Fibroblast of skin of right biceps (primary cell): ENCODE measurements at places on chromosomes 3 and 15.

DNA sequence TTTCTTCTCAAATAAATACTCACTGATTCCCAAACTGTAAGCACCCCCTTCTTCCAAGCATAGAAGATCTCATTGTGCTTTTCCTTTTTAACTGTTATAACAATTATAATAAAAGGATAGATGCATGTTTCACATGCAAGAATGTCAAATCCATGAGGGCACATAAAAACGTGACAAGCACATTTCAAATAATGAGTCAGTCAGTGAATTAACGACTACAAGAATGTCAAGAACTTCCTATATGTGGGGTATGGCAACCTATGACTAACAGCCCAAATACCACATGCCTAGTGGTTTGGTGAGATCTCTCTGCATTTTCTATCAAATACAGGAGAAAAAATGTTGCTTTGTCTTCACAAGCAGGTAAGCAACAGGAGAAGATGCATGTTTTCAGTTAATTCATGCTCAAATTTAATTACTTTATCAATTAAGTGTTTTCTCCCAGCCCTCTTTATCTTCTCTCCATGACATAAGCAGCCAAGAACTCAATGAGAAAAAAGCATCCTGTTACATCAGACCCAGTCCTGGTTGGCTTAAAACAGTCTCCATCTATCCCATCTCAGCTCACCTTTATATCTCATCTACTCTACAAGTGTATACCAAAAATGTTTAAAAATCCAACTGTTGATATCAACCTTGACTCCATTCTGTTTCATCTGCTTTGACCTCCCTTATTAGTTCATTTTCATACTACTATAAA, 181.5 kb upstream of the LMCD1 start:
- DNase-seq: peak; percentile 93

- DNase-seq: no peak
These were observed 1002.4 kb upstream of the CADM2 start for GRCh38 chr3:83956431-83956830.

- DNase-seq: no peak
These were observed 10.3 kb downstream of the SPINT1 start for GRCh38 chr15:40854161-40854560.

- no peak for DNase-seq
These were observed 12.6 kb upstream of the INSYN1 start for GRCh38 chr15:73765778-73766177.

DNA sequence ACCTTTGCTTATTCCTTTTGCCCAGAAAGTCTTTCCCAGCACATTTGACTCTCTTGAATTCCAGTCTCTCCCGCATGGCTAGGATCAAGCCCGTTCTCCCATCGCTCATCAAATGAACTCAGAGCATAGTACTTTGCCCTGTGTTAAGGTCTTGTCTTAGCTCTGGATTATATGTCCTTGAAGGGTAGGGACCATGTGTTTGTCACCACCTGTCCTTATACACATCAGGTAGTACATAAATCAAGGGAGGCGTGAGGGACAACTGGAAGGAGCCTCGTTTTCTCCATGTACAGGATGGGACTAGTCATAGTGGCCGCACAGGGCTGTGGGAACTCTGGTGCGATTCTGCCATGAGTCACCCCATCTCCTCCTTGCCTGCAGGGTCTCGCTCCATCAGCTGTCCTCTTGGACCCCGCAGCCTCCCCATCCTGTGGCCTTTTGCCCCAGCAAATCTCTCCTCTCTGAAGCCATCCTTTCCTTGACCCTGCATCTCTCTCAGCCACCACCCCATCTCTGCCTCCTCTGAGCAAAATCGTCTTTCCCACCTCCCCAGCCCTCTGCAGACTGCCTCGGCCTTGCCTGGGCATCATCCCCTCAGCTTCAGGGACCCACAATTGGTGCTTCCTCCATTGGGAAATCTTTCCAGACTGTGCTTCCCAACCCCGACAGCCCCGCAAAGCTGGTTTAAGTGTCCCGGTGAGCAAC, 33.4 kb upstream of the RAB6B start:
- no peak for DNase-seq

DNA sequence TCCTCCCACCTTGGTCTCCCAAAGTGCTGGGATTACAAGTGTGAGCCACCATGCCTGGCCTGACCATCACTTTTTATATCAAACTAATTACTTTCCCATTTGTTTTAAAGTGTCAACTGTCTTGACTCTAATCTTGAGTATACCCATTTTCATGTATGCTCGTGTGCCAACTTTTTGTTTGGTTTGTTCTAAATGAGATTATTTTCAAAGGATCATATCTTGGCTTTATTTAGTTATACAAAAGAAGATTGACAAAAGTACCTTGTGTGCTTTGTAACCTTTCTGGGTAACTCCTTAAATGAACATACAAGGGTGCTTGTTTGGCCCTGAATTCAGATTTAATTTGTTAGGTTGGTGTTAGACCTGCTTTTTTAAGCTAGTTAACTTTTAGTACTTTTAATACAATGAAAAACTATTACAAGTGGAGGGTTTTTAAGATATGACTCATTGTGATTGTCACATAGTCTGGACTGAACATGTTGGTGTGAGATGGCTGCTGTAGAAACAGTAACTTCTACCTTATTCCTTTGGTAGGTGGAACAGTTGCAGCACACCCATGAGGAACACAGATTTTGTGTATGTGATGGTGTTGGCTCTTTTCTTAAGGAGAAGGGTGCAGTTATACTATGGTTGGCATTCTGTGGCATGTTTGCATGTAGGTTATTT, 10.7 kb downstream of the KIF23 start:
- no peak for DNase-seq

- DNase-seq: no peak
These were observed 61.9 kb downstream of the NSMCE3 start for GRCh38 chr15:29207758-29208108.

DNA sequence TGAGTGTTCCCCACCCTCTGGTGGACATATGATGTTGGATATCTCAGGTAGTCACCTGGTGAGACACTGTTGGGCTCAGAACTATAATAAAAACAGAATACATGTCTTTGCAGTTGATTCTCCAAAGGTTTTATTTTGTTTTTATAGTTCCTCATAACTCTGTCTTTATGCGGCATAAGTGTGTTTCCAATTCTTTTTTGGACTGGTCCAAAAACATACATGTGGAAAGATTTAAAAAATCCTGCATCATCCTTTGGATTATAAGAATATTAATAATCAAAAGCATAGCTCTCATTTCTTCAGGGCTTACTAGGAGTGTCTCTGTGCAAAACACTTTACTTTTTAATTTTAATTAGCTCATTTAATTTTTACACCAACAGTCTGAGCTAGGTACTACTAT, 71.0 kb upstream of the ANKRD34C start:
- DNase-seq: no peak

DNA sequence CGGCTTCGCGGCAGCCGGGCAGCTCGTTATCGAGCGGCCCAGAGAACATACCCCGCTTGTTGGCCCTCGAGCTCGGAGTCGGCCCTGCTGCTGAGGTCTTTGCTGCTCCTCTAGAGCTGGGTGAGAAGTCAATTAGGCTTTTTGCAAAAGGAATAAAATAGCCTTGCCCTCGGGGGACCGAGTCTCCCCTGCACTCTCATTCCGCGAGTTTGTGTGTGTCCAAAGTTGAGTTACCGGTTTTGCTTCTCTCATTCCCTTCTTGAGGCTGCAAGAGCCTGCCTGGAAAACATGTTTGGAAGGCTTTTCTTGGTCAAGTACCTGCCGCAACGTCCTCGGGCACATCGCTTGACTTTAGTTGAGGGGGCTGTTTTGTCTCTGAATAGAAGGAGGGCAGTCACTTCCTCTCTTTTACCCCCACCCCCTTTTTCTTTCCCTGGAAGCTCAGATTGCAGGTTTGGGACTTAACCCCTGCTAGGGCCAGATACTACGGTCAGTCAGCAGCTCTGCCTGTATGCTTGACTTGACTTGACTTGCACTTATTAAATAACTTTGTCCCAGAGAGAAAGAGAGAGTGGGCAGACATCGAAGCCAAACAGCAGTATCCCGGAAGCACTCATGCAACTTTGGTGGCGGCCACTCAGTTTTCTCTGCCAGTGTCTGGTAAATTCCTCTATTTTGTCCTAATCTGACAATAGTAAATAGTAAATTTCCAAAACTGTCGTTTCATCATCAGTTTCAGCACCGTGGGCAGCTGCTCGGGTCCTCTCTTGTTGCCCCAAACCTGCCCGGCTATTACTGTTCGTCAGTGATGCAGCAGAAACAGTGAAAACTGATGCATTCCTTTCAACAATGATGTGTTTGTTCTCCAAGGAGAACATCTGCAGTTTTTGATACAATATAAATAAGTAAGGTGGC, 609 bp downstream of the RNF13 start:
- DNase-seq: peak; percentile 30

DNA sequence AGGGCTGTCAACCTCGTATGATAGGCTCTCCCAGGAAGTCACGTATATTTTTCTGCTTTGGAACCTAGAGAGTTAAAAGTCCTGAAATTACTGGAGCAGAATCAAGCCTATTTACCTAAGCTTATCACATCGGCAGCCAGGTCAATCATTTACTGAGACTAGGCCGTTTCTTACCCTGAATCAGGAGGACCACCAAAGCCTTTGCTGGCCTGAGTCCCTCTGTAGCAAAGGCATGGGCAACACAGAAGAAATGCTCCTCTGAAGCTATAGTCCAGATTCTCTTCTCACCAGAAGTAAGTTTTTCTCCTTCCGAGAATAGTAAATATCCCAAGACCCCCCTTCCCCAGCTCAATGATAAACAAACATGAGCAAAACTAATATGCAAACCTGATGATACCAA, 125.9 kb upstream of the PHLDB2 start:
- no peak for DNase-seq

- no peak for DNase-seq
These were observed 730.7 kb downstream of the AGBL1 start for GRCh38 chr15:86810329-86810728.

GRCh38 chr3:109478614-109479013, 141.3 kb upstream of the DPPA4 start:
- DNase-seq: no peak

DNA sequence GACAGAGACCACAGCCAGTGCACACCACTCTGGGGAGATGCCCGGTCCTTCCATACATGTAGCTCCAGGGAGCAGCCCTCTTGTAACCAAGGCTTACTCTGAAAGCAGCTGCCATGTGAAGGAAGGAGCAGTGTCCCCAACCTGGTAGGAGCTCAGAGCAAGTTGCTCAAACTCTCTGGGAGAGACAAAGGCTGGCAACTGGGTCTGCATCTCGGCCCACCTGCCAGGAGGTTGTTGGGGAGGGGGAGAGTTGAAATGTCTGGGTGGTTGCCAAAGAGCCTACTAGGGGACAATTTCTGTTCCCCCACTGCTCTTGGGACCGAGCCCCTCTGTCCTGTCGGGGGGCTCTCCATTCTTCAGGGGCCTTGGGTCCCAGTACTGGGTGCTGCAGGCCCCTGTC, 309.9 kb downstream of the TLE3 start:
- no peak for DNase-seq

GRCh38 chr15:58724466-58724865, 25.0 kb downstream of the ADAM10 start:
- DNase-seq: peak; percentile 72

- DNase-seq: peak; percentile 52
These were observed 177.9 kb upstream of the DPH6 start for GRCh38 chr15:35723852-35724251.

- DNase-seq: no peak
These were observed 24.8 kb downstream of the CBLB start for GRCh38 chr3:105843994-105844393.

DNA sequence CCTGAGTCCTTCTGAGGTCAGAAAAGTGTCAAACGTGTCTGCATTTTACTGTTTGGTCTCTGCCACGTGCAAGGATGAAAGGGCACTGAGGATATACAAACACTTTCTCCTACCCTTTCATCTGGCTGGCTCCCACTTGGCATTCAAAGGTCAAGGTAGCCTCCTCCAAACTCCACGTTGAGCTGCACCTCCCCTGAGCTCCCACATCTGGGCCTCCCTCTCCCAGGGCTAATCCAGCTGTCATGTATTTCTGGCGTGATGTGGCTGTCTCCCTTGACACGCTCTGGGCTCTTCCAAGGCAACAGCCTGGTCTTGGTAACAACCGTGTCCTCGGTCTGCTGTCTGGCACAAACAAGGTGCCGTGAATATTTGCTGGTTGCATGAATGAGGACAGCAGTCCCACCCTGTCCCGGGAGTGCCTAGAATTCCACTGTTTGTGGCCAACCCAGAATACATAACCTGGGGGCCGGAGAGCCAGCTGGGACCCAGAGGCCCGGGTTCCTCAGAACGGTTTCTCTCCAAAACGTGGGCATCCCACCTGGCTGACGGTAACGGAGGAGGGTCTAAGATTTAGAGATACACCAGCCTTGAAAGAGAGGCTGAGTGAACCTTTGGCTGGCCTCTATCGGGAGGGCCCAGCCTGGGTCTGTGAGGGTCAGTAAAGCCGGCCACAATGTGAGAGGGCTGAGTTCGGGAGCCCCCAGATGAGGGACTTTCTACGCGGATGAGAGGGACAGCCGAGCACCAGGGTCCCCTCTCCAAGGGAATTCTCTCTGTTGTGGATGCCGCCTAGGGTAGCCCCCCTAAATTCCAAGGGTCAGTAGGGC, 767 bp downstream of the GLT8D1 start:
- peak; percentile 29 for DNase-seq

DNA sequence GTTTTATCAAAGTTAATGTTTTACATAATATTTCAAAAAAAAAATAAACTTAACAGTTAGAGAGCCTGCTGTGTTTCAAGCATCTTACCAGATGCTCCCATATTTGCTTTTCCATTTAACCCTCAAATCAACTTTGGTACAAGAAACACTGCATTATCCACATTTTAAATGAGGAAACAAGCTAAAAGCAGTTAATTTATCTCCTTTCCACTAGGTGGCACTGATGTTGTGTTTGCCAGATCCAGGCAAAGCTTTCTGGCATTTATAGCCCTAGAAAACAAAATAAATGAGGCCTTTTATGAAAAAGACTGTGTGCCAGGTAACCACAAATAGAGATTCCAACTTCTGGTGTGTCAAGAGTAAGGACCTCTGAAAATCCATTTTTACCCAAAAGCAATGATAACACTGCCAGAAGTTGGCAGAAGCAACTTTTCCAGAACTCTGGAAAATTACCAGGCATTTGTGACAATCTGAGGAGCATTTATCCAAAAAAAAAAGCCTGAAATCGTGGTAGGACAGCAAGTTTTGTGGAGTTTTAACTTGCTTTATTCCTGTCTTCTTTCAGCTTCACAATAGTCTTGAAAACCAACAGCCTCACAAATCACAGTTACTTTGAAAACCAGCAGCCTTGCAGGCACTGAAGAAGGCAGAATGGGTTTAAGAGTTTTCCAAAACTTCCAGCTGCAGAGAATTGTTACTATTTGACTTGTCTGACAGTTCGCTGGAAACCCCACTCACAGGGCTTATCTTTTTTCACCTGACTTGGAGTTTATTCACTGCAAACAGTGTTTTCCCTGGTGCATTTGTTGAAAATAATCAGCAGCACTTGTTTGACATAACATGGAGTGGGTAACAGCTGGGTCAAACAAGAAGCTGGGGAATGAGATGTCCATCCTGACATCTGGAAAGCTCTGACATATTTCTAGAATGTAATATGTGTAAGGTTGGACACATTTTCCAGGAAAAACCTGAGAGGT, 9.2 kb downstream of the FAM162A start:
- DNase-seq: peak; percentile 44

GRCh38 chr3:29949940-29950616, 656.3 kb upstream of the TGFBR2 start:
- peak; percentile 18 for DNase-seq
